DND-41 (cell line): ENCODE measurements at places on chromosomes 12 and 14.

- no peak for DNase-seq
Measured at GRCh38 chr12:62738616-62739015, 196.3 kb downstream of the PPM1H start.

DNA sequence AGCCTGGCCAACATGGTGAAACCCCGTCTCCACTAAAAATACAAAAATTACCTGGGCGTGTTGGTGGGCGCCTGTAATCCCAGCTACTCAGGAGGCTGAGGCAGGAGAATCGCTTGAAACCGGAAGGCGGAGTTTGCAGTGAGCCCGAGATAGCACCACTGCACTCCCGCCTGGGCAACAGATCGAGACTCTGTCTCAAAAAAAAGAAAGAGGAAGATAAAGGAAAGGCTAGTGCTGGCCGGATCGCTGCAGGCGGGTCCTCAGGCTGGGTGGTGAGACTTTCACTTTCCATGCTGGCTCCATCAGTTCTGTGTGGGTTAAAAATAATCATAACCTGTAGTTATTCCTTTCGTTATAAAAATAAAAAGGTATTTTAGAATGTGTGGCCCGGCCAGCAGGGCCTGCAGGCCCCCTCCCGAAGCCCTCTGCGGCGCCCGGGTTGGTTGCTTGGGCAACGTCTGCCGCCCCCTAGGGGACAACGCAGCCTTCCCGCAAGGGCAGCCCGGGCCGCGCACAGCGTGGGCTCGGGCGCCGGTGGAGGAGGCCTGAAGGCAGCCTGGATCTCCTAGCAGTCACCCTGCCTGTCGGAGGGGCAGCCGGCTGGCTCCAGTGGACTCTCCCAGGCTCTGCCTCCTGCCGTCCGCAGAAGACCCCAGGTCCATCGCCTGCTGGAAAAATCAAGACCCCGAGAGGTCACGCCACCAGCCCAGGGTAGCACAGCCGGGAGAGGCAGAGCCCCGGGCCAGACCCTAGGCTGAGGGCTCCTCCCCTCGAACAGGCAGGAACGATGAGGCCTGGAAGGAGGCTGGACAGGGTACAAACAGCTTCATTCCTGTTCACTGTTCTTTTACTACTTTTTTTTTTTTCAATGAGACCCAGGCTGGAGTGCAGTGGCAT, 5.0 kb upstream of the SLC25A47 start:
- DNase-seq: no peak

- no peak for DNase-seq
Measured at GRCh38 chr14:53807108-53807507, 149.5 kb downstream of the BMP4 start.

- DNase-seq: no peak
Measured at GRCh38 chr14:105475269-105476096, 862 bp downstream of the CRIP2 start.

DNA sequence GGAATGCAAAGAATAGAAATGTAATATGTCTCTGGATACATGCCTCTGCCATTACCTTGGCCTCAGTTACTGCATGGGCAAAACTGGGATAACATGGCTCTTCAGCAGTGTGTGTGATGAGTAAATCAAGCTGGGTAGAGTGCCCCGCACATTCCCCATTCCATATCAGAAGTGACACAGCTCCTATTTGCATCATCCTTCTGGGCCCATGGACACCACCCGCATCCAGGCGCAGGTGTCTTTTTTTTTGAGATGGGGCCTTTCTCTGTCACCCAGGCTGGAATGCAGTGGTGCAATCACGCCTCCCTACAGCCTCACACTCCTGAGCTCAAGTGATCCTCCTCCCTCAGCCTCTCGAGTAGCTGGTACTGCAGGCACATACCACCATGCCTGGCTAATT, 31.6 kb downstream of the KRT76 start:
- no peak for DNase-seq

DNA sequence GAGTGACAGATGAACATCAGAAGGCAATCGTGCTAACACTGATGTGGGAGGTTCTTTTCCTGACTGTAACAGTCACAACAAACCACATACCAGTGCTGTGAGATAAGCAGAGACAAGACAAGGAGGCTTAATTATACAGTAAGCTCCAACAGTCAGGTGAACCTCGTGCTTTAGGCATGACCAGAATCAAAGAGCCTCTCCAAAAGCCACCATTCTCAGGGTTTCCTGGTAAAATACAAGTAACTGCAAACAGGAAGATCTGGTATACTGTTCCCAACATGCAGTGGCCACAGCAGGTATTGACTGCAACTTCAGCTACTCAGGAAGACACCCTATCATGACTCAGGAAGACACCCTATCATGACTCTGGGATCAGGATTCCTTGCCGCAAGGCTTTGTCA, 47.3 kb upstream of the GTF2A1 start:
- peak; percentile 63 for DNase-seq

DNA sequence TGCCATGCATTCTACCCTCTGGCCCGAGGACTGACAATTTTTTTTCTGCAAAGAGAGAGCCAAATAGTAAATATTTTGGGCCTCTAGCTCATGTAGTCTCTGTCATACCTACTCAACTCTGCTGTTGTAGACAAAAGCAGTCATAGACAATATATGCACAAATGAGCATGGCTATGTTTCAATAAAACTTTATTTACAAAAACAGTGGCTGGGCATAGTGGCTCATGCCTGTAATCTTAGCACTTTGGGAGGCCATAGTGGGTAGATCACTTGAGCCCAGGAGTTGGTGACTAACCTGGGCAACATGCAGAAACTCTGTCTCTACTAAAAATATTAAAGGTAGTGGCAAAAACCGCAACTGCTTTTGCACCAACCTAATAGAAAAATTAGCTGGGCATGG, 153.7 kb upstream of the BTG1 start:
- DNase-seq: no peak

DNA sequence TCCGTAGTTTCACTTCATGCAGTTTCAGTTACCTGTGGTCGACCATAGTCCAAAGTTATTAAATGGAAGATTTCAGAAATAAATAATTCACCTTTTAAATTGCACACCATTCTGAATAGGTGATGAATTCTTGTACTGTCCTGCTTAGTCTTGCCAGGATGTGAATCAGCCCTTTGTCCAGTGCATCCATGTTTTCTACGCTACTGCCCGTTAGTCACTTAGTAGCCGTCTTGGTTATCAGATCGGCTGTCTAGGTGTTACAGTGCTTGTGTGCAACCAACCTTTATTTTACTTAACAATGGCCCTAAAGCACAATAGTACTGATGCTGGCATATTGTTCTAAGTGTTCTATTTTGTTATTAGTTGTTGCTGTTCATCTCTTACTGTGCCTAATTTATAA, 146.7 kb downstream of the ACSS3 start:
- no peak for DNase-seq

DNA sequence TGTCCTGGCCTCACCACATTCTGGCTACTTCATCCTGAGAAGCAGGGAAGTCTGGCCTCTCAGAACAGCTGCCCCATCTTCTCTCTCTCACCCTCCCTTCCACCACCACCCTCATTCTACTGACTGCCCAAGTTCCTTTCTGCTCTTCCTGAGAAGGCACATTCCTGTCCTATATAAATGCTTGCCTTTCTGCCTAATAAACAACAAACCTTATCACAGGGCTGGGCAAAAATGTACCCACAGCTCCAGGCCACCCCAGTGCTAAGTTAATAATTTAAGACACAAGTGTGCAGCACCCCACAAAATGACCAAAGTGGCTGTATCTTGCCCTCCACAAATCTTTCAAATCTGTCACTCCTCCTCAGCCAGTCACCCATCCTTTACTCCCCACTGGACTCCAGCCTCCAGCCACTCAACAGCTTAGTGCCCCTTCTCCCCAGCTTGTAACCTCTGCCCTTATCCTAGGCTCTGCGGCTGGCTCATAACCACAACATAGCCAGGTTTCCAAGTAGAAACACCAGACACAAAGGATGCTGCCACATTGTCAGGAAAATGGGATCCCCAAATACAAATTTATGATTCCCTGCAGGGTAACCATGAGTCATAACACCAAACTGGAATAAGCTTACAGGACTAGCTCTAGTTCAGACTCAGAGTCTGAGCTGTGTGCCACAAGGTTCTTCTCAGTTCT, 15.0 kb downstream of the OXA1L start:
- DNase-seq: no peak

DNA sequence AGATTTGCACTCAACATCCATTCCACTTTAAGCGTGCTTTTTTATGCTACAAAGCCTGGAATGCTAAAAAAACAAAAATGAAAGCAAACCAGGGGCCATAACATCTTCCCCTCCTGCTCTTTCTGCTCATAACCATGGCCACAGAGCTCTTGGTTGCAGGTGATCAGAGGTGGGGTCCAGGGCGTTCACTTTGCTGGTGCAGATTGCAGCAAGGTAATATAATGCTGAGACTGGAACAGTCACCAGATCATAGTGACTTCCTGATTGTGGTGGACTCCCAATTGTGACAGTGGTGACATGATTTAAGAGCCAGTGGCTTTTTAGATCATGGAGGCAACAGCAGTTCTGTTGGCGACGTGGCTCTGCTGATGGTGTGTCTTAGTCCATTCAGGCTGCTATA, 115.0 kb upstream of the CPM start:
- no peak for DNase-seq

DNA sequence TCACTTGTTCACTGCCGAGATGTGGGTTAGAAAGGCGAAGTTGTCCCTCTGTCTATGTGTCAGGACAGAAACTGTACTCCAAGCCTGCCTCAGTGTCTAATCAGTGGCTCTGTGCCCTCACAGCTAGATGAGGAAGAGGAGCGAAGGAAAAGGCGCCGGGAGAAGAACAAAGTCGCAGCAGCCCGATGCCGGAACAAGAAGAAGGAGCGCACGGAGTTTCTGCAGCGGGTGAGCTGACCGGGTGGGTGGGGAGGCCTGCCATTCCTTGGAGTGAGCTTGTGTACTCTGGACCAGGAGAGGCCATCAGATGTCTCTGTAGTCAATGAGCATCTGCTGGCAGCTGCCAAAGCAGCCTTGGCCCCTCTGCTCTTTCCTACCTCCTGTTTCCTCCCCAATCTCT, 33.5 kb downstream of the JDP2 start:
- DNase-seq: no peak
